Activated naive CD4-positive, alpha-beta T cell treated with Interleukin-2 at 50 U/mL for 16 hours (primary cell): ENCODE measurements at places on chromosomes 12 and 14.

GRCh38 chr12:89861086-89861485 is 152.4 kb upstream of the ATP2B1 start:
- DNase-seq = peak; percentile 51

GRCh38 chr12:68267892-68268396 is 14.5 kb upstream of the IL22 start:
- no peak for DNase-seq

DNA sequence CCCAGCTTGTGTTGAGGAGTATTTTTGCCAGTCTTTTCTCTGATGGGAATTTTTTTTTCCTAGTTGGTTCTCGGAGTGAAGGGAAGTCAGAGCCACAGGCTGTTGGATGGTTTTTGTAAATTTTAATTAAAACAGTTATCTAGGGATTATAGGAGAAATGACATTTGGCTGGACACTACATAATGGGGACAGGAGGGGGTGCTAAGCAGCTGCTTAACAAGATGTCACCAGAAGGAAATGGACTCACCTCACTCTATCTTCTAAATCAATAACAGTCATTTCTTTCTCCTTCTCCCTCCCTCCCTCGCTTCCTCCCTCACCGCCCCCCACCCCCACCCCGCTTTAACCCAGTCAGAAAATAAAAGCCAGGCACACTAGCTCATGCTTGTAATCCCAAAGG is 93.4 kb upstream of the TMEM233 start:
- no peak for DNase-seq

GRCh38 chr12:92408072-92408900 is 262.6 kb upstream of the BTG1 start:
- DNase-seq = peak; percentile 54

DNA sequence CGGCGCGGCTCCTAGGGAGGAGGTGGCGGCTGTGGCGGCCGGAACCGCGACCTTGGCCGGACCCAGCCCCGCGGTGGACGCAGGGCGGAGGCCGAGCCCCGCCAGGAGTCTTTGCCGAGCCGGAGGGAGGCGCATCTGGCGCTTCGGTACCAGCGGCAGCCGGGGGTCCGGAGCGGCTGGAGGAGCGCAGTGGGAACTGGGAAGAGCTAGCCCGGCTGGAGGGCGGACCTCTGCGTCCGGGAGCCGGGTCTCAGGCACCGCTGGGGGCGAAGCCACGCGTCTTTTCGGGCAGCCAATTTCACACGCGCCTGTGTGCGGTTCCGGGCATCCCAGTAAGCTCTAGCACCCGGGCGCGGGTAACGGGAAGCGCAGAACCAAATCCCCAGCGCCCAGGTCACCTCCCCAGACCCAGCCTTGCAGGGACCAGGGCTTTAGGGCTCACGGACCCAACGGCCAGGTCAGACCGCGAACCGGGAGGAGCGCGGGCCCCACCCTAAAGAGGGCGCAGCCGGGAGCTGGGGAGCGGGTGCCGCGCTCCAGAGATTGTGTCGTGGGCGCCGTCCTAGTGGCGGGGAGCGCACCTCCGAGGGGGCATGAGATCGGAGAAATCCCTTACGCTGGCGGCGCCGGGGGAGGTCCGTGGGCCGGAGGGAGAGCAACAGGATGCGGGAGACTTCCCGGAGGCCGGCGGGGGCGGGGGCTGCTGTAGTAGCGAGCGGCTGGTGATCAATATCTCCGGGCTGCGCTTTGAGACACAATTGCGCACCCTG is 89.4 kb downstream of the GALNT8 start:
- DNase-seq = peak; percentile 13

DNA sequence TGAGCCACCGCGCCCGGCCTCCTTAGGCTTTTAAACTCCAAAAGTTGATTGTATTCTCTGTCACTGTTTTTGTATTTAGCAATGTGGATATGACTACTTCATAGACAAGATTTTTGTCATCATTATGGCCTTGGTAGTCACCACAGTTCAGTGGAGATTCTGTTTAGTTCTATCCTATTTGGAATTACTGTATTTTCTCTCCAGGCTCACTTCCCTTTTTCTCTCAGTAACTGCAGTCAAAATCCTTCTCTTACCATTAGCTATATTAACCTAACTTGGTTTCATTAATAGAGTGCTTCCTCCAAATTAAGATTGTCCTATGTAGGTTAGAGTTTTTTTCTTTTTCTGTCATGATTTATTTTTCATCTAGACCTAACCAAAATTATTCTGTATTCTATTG is 283.9 kb downstream of the TMTC2 start:
- DNase-seq = no peak

DNA sequence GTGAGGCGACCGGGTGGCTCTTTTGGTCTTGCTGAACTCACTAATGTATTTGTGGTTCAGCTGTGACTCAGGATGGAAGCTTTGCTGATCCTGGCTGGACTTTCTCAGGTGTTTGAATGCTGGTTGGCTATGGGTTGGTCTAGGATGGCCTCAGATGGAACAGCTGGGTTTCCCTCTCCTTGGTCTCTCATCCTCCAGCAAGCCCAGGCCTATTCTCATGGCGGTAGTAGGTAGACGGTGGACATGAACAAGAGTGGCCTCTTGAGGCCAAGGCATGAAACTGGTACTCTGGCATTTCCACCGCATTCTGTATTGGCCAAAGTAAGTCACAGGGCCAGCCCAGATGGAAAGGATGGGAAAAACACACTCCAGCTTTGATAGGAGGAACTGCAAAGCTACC is 11.8 kb upstream of the POLR3B start:
- DNase-seq = no peak

DNA sequence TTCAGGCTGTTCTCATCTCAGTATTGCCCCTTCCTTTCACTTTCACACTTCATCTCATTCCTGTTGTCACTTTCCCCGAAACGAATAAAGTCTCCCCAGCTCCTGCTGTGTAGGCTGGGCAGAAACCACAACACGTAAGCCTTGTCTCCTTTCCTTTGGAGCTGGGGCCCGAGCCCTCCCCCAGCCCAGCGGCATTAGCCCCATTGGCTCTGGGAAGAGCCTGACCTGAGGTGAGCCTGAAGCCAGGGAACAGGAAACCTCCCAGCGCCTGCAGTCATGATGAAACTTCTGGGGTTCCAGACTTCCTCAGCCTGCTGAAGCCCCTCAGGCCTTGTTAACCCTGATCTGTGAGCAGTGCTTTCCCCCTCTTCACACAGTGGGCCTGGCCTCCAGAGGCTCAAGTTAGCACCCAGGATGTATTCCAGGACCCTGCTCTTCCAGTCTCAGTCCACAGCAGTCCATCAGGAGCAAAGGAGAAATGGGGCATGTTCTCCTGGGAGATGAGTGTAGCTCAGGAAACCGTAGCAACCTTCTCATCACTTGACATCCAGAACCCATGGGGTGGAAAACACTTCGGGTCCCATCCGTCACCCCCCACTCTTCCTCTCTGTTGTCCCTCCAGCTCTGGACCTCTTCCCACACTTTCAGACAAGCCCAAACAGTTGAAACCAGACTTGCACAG is 21.8 kb downstream of the VASH1 start:
- DNase-seq = no peak

GRCh38 chr14:81589381-81590065 is 55.9 kb upstream of the SEL1L start:
- DNase-seq = no peak

DNA sequence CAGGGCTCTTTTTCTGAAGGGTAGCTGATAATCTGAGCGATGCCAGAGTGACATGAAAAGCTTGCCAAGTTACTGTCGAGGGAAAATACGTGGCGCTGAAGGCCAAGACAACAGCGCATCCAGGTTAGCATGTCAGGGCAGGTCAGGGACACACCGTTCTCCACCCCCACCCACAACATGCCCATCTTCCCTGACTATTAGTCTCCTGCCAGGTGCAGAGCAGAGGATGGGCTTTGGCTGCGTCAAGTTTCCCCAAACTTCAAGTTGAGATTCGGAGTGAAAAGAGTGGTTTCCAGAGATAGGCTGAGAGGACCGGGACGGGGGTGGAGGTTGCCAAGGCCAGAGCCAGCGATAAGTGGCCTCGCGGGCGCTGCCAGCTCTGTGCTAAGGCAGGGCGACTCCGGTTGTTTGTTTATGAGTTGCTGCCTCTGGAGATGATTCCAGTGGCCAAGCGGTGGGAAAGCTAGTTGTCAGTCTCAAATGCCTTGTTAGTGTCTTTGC is 1.7 kb downstream of the TRHDE start:
- no peak for DNase-seq

- no peak for DNase-seq
Observed at GRCh38 chr12:101647711-101648110, 49.7 kb upstream of the CHPT1 start.

DNA sequence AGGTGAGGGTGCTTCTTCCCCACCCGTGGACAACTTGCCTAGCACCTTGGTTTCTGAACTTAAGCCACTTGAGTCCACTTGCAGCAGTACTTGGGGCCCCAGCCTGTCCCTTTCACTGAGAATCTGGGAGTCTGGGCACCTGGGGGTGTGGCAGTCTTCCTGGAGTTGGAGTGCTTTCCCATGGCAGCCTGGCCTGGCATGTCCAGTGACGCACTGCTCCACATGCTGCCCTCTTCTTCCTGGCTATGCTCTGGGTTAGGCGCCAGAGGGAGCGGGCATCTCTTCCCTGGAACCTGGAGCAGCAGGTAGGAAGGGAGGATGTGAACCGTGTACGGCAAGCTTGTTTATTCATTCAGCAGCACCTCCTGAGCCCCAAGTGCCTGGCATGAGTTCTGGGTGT is 76.4 kb downstream of the PAPOLA start:
- DNase-seq = no peak

DNA sequence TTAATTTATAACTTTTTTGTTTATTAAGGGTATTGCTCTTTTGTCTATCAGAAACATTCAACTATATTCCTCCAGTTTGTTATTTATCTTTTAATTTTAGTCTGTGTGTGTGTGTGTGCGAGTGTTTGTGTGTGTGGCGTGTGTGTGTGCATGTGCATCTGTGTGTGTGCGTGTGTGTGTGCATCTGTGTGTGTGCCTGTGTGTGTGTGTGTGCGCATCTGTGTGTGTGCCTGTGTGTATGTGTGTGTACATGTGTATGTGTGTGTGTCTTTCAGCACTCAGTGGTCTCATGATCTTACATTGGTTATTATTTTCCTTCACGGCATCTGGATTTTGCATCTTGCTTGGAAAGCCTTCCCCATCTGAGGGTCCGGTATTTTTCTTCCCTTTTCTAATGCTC is 281.1 kb upstream of the RTL1 start:
- DNase-seq = no peak

GRCh38 chr14:31505411-31505810 is 17.6 kb upstream of the GPR33 start:
- DNase-seq = no peak

DNA sequence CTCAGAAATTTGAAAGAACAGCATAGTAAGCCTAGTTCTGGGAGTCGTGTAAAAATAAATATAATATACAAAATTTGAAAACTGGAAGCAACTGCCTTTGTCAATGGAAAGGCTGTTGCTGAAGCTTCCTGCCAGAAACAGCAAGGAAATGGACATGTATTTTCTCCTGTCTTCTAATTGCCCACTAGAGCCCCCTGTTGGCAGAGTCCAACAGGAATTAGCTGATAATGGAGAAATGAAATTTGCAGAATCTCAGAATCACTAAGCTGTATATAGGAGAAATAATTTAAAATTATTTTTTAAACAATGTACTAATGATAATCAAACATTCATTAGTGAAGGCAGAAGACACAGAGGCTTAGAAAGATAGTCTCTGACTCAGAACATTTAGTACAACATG is 414.8 kb downstream of the SLC6A15 start:
- DNase-seq = no peak

GRCh38 chr12:78645956-78646355 is 218.6 kb upstream of the SYT1 start:
- DNase-seq = no peak

DNA sequence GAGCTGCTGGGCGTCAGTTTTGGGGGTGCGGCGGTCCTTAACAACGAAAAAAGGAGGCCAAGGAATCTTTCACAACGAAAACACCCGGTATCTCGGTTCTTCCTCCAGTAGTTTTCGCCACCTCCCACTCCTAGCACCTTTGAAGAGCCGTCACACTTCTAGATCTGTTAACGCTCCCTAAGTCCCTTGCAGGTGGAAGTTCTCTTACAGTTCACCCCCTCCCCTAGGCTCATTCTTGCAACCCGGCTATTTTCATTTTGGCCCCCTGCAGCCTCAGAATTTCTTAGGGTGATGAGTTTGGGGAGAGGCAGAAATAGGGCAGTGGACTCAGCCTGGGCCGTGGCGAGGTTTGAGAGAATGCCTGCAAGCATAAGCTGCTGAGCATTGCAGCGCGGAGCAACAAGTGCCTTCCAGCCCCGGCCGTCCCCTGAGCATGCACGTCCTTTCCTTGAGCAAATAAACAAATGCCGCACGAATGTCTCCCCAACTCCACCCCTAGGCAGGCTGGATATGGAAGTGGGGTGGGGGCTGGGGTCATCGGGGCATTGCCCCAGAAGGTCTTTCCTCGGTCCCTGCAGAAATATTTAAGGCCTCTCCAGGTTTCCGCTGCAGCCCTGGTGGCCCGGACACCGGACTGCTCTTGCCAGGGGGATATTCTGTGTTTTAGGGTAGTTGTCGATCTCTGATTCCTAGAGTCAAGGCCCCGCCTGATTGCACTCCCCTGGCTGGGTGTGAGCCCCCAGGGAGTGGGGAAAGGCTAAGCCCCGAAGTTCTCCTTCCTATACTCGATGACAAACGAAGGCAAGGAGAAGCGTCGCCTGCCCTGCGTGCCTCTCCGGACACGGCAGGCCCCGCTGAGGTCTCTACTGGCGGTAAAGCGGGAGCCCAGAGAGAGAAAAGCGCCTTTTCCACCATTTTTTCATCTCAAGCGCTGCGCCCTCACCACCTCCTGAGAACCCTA is 1.6 kb downstream of the RFX4 start:
- no peak for DNase-seq

GRCh38 chr12:127943481-127944210 is 323.3 kb upstream of the TMEM132C start:
- no peak for DNase-seq

GRCh38 chr12:122137681-122138080 is 36.3 kb downstream of the IL31 start:
- DNase-seq = no peak

DNA sequence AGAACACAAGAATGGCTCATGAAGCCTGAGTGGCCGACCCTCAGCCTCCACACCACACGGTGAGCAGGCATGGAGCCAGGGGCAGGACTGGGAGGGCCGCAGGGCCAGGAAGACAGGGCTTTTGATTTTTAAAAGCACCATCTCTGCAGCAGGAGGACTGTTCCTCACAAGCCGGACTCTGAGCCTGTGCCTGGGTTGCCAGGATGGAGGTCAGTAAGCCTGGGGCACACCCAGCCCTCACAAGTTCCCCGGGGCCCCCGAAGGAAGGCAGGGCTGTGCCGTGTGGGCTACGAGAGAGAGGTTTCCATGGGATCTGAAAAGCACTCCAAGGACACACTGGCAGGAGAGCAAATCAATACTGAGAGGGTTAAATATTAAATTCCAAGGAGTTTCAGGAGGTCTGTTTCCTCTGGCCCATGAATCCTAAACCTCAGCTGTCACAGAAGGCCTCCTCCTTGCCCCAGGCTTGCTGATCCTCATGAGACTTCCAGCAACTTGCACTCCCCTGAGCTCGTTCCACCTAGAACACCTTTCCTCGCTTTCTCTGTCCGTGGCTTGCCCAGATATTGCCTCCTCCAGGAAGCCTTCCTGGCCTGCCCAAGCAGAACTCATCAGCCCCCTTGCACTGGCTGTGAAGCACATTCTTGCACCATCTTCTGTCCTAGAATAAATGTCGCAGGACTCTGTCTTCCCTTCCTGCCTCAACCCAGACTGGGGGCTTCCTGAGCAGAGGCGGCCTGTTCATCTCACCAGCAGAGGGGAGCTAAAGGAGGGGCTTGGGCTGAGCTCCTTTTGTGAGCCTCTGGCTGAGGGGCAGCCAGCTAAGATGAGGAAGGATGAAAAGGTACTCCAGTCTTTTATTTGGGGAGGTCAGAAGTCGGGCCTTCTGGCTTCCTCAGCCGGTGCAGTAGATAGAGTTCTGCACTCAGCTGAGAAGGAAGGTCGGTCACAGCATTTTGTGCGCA is 64.6 kb downstream of the CCDC88C start:
- no peak for DNase-seq
